ENCODE measurements at places on chromosomes 12 and 14. TPM values are rescaled to one million over a fixed set of nuclear protein-coding genes. Genes with fewer than 3 reads are reported as not detected.
A peak's percentile ranks its signal among the peaks of the same experiment; 100 is the strongest.

DNA sequence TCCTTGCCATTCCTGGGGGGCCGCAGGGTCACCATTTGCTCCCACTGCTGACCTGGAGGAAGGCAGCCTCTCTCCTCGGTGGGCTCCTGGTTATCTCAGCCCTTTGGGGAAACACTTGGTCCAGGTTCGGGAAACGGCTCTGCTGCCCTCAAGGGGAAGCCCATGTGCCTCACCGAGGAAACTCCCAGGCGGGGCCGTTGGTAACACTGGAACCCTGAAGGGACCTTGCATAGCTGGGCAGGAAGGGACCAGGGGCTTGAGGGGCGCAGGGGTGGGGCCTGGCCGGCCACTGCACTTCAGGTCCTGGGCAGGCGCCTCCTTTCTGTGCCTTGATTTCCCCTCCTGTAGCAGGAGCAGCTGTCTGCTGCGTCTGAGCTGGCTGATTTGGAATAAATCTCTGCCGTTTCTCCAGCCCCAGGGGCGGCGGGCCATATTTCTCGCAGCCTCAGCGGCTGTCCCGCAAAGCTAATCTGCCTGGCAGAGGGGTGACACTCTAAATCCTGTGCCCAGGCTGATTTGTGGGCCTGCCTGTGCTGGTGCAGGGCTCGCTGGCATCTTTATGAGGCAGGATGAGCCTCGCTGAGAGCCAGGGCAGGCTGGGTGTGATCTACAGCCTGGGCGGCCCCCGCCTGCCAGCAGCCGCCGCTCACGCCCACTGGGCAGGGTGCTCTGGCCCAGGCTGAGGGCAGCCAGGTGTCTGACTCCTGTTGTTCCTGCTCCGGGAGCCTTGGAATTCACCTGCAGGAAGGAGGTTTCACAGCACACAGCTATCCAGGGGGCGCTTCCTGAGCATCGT, 49.7 kb downstream of the KIF26A start:
- DNase-seq = no peak

DNA sequence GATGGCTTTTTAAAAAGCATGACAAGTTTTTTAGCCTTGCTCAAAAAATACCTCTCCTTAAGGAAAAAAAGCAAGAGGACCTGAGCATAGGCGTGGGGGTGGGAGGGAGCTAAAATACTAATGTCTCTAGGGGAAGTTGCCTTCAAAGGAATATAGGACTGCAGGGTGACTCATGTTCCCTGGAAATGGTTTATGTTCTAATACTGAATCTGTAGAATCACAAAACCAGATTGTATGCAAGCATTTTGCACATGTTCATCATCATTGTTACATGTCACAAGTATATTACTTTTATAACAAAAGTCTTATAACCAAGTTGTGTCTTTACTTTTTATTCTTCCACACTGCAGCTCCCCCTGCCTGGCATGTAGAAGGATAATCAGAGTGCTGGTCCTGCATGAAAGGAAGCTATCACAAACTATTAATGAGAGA, 36.6 kb downstream of the GPR135 start:
- no peak for DNase-seq

- peak; percentile 62 for DNase-seq
Measured at GRCh38 chr12:127293507-127294310, 973.3 kb upstream of the TMEM132C start.

DNA sequence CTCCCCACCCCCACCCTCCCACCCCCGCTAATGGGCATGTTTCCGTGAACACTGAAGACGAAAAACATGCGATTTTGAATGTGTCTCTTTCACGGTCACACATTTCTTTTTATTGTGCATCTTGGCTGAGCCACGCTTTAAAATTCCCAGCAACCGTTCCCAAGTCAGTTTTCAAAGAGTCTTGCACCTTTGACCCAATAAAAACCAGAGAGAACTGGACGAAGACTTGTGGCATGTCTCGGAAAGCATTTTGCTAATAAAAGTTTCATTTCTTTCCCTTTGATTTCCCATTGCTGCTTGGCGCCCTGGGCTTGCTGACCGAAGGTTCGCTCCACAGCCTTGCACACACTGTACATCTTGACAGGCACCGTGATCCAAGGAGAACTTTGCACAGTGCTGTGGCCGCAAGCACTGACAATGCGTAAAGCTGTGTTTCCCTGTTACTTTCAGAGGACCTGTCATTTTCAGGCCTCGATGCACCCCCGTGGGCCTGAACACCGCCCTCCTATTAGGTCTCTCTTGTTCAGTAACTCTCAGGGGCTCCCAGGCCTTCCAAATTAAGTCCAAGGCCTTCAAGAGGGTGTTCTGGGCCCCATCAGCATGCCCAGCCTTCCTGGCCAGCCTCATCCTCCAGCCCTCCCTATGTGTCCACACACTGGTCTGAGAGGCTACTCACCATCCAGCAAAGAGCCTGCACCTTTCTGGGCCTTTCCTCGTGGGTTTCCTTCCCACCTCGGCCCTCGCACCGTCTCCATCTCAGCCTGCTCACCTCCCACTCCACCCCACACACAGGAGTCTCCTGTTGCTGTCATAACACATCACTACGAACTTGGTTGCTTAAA, 63.4 kb upstream of the DIO3 start:
- DNase-seq = no peak

GRCh38 chr14:65434216-65434850, 21.8 kb downstream of the FUT8 start:
- DNase-seq = no peak

DNA sequence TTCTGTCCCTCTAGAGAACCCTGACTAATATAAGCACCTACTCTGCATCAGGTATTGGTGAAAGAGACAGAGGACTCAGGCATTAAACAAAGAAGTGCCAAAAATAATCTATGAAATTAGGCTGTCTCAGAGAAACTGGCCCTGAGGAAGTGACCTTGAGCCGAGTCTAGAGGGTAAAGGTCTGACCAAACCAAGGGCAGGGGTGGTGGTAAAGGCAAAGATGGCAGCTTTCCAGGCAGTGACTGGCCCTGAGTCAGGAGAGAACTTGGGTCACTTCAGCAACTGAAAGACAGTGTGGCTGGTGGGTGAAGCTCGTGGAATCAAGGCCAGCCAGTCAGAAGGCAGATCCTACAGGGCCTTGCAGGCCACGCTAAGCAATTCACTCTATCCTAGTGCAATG, 30.6 kb downstream of the CDKL1 start:
- no peak for DNase-seq

DNA sequence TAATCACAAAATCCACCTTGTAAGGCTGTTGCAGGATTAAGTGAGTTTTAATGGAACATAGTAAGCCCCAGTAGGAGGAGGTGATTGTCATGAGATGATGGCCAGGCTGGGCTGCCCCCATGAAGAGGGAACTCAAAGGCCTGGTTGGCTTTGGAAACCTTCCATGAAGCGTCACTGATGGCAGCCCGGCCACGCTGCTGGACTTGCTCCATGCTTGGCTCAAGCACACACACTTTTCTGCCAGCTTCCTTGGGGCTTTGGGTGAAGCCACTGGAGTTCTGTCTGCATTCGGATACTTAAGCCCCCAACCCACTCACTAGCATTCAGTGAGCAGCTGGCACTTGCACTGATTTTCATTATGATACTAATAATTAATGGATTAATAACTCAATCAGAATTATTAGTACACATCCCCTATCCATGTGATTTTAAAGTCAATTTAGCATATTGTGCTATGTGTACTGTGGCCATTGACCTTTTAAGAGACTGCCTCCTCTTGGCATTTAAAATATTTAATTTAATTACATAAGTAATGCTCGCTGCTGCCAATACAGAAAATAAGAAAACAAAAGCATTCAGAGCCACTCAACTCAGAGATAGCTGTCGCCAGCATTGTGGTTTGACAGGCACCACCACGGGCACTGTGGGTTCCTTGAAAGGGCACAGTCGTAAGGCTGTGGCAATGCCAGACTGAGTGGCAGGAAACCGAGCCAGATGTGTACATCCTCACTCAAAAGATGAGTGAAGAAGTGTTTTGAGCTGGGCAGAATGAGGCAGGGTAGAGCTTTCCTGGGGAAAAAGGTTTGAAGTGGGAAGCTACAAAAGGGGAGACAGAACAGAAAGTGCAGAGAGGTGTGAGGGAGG, 15.9 kb downstream of the KRT85 start:
- peak; percentile 48 for DNase-seq

- no peak for DNase-seq
Measured at GRCh38 chr12:92136965-92137721, 8.5 kb downstream of the BTG1 start.

- peak; percentile 52 for DNase-seq
Measured at GRCh38 chr12:107884769-107885694, 110.5 kb downstream of the ASCL4 start.

GRCh38 chr12:65607401-65607841, 216.9 kb upstream of the HMGA2 start:
- no peak for DNase-seq

The INHBC gene
- total RNA-seq = not detected

DNA sequence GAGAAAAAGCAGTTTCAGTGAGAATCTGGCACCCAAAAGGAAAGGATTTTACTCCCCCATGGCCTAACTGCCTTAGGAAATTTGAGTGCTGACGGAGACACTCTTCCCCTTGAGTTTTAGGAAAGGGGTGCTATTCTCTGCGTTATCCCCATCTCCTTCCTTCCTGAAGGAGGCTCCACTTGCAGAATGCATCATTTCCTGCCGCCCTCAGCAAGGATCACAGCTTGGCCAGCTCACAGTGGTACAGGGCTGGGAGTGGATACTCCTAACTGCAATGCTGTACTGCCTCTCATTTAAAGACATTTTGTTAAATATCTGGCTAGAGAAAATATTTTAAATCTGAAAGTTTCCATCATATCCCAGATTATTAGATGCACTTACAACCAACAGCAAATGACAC, 33.0 kb downstream of the RDH12 start:
- no peak for DNase-seq

- DNase-seq = no peak
Measured at GRCh38 chr12:63318933-63319332, 167.9 kb upstream of the AVPR1A start.

DNA sequence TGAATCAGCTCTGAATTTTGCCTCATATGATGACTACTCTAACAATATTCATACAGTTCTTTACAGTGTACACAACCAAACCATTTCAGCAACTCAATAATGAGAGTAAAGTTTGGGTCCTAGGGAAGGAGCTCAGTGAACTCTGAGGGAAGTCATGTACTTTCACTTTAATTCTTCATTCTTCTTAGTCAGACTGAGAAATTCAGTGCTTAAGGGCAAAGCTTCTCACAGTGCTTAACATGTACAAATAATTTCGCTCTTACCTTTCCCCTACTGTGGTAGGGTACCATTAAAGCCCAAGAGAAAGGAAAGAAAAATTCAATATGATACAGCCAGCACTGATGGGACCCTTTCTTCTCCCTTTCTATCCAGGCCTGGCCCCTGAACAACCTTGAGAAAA, 435.0 kb downstream of the NELL2 start:
- DNase-seq = no peak

- DNase-seq = no peak
Measured at GRCh38 chr12:12613344-12613743, 1.7 kb downstream of the CREBL2 start.

Measured in activated T-cell treated with anti-CD3 and anti-CD28 coated beads, Interleukin-2, amount 50 U/mL, for 72 hours (primary cell).